ENCODE measurements at places on chromosomes 16 and 17.

- DNase-seq = no peak
Measured at GRCh38 chr16:85062845-85063244, 35.2 kb downstream of the KIAA0513 start.

GRCh38 chr17:82658796-82659452 is 10.7 kb upstream of the WDR45B start:
- DNase-seq = no peak

- no peak for DNase-seq
Measured at GRCh38 chr16:13155377-13155776, 254.0 kb downstream of the SHISA9 start.

DNA sequence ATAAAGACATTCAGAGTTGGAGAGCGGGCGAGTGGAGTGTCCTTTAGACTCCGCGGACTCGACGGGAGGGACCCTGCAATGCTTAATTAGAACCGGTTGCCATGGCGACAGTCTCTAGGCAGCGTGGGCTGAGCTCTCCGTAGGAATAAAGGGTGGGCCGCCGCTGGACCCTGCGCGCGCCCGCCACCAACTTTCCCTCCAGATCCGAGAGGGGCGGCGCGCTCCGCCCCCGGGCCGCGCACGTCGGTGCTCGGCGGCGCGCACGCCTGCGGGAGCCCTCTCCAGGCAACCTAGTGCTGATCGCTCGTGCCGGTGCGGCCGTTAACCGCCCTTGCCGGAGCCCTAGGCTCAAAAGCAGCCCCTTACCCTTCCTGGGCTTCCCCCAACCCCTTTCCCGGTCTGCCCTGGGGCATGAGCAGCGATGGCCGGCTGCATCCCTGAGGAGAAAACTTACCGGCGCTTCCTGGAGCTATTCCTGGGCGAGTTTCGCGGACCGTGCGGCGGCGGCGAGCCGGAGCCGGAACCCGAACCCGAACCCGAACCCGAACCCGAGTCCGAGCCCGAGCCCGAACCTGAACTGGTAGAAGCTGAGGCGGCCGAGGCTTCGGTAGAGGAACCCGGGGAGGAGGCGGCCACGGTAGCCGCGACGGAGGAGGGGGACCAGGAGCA is at the start of gene PPM1E:
Gene PPM1E (plus strand): TSS at position 278 of the 669 bp plus-strand sequence.
- DNase-seq = peak; percentile 79

GRCh38 chr16:55660026-55660425 is 4.2 kb downstream of the SLC6A2 start:
- DNase-seq = no peak

DNA sequence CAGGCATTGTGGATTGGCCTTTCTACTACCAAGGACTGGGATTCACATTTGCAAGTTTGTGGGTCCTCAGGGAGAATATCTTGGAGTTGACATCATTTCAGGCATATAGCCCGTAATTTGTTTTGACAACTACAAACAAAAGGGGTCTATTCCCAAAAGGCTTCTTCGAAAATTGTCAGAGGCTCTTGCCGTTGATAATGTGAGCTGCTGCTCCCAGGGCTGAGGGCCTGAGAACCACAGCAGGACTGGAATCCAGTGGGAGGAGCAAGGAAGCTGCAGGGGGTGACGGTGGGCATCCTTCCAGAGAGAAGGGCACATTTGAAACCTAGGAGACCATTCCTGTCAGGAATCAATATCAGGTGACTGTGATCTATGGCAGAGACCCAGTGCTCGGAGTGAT is 761.6 kb upstream of the RBFOX1 start:
- DNase-seq = no peak

Data from NCI-H1417 treated with DMSO at 0.1 percent for 48 hours (cell line).